Activated T-cell treated with anti-CD3 and anti-CD28 coated beads, Interleukin-2, amount 50 U/mL, for 72 hours (primary cell): ENCODE measurements at places on chromosomes 4 and X. TPM values are rescaled to one million over a fixed set of nuclear protein-coding genes. Genes with fewer than 3 reads are reported as not detected.

DNA sequence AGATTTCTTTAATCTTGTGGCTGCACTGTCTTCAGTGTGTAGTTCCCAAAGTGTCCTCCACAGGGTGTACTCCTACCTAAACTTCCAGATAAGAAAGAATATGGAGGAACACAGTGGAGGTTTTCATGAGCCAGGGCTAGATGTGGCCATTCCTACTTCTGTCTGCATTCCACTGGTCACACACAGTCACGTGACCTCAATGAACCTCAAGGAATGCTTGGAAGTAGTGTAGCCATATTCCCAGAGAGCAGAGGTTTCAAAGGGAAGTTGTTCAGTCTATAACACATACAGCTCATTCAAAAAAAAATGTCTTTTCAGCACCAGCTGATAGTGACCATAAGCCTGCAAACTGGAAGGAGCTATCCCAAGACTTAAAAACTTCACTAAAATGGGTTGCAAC, 53.6 kb downstream of the ASB9 start:
- DNase-seq = no peak

GRCh38 chr4:56139241-56139827, 190.6 kb downstream of the CEP135 start:
- no peak for DNase-seq

DNA sequence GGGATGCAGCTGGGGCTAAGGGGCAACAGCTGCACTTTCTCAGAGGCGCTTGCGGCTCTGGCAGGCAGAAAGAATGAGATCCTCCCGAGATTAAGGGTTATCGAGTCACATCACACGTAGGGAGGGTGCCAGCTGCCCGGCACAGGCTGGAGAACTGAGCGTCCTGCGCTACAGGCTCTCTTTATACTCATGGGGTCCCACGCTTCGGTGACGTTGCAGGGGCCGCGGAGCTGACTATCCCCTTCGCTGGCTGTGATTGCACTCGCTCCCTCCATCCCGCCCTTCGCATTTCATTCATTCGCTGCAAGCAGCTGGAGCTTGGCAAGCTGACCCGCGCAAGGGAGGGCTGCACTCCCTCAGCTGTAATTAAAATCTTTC, at the start of gene TACR3:
TACR3 (minus strand) TSS at position 156 of the 378 bp plus-strand sequence. CDS start 310 bp downstream, outside the sequence.
- DNase-seq = no peak

- DNase-seq = no peak
These were observed 149.3 kb downstream of the PDE5A start for GRCh38 chr4:119479180-119479808.

GRCh38 chrX:41381685-41382084, 47.7 kb downstream of the DDX3X start:
- DNase-seq = no peak

DNA sequence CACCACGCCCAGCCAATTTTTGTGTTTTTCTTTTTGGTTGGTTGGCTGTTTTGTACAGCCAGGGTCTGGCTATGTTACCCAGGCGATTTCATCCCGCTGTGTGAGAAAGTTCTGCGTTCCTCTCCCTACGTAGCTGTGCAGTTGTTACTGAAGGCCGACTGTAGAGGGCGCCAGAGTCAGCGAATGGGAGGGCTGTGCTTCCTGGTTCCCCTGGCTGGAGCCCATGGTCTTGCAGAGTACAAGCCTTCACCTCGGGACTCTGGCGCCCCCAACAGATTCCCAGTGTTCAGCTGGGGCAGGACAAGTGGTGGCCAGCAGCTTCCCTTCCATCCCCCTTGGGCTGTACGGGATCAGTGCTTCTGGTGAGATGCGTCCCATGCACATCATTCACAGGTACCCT, 5.6 kb upstream of the CT45A1 start:
- DNase-seq = peak; percentile 45

GRCh38 chr4:84837751-84838150, 128.7 kb downstream of the WDFY3 start:
- DNase-seq = no peak

GRCh38 chr4:83759611-83760010, 223.7 kb downstream of the GPAT3 start:
- no peak for DNase-seq

GRCh38 chr4:7910952-7911578, 28.6 kb downstream of the AFAP1 start:
- DNase-seq = no peak

GRCh38 chrX:101659601-101660063, at the start of gene ARMCX2:
Gene ARMCX2, minus strand, starts transcription at chrX:101659850. Its CDS starts 2,262 bp downstream, at chrX:101657588.
- DNase-seq = peak; percentile 15

- no peak for DNase-seq
These were observed 41.8 kb downstream of the SMS start for GRCh38 chrX:21982311-21982710.

GRCh38 chr4:148376151-148376550, 66.1 kb downstream of the NR3C2 start:
- no peak for DNase-seq

GRCh38 chr4:161336016-161336530, 827.7 kb downstream of the FSTL5 start:
- DNase-seq = no peak

DNA sequence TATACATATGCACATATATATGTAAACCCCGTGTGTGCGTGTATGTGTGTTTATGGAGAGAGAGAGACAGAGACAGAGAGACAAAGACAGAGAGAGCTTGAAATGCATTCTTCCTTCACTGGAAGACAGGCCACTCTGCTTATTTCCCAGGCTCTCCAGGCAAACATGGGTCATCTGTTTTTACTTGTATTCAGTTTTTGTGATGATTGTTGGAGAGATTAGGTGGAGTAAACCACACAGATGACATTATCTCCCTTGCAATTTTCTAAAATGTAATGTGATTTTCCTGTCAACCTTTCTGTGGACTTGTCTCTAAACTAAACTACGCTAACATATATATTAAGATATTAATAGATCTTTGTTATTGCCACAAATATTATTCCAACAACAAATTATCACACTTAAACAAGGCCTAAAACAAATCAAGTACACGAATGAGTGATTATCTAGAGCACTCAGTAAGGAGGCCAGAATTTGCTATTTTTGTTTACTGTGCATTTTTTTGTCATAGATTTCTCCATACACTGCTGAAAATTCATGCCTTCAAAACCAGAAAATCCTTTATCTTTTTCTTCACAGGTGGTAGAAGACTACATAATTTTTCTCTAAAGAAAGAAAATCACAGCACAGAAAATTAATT, 251.8 kb upstream of the SLIT2 start:
- no peak for DNase-seq

DNA sequence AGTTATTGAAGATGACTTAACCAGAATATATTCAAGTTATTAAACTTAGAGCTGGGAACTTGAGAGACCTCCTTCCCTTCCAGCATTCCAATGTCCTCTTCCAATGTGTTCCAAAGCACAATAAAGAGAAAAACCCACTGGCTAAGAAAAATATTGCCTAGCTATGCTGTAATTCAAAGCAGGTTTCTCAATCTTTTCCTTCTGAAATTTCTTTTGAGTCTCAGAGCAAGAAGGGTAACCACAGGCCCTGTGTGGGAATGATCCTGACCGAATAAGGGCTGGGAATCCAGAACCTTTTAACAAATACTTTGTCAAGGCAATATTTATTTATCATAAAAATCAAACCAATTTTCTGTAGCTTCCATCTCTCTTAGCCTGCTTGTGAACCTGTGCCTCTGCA, 150.7 kb upstream of the SFRP2 start:
- DNase-seq = no peak

GRCh38 chrX:99073551-99073950, 1336.5 kb downstream of the PCDH19 start:
- no peak for DNase-seq

DNA sequence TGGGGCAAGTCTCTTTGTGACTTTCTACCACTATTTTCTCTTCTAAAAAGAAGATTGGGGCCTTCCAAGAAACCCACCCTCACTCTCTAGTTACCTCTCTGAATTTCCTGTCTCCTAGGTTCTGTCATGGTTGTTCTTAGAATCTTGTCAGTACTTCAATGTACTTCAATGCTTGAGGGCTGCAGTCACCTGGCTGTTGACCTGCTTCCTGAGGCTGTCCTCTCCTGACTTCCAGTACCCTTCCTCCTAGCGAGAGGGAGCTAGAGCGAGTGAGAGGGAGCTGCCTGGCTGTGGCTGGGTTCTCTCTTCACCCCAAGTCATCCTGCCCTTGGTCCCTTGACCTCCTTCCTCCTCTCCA, 17.7 kb downstream of the CD99L2 start:
- no peak for DNase-seq

The PFKFB1 gene
- total RNA-seq = 1.6 TPM

The GASK1B gene
- not detected for total RNA-seq

The SASH3 gene
- total RNA-seq = 166 TPM

The FAM9C gene
- total RNA-seq = 0.09 TPM

The TMSB15C gene
- 5.4 TPM for total RNA-seq

The DUSP21 gene
- total RNA-seq = not detected

The GPRASP3 gene
- total RNA-seq = 2.4 TPM

The FTSJ1 gene
- total RNA-seq = 68.7 TPM

The ARHGAP36 gene
- total RNA-seq = not detected
